ENCODE measurements at places on chromosomes 12 and 14.

DNA sequence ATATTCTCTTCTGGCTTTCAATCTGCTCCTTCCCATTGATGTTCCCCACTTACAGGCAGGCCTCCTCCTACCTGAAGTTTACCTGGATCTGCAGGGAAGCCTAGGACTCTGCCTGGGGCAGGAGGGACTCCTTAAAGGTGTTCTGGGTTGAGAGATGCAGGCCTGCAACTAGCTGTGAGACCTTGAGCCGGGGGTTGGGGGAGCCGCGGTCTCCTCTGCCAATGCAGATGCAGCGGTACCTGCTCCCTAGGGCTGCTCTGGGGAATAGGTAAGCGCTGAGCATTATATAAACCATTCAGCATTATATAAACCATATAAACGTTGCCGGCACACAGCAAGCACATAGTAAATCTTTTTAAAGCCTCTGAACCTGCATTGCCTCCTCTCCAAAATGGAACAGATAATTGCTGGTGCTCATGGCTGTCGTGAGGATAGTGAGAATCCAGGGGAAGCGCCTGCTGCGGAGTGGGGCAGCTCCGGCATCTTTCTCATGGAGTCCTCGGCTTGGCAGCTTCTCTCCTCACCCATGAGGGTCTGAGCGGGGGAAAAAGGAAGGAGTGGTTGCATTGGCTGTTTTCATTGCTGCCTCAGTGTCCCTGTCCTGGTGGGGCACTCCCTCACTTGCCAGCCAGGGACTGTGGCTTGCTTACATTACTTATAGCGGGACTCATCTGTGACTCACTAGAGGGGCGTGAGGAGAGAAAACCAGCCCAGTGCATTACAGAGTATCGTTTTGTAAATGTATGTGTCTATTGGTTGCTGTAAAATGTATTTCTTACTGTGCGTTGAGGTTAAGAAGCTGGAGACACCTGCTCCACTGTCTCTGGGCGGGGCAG is 12.5 kb upstream of the KRT80 start:
- H3K4me1 ChIP-seq, result no peaks in the 10 kb centered on the region
- DNase-seq, result no peak
- H3K36me3 ChIP-seq, result no peaks in the 10 kb centered on the region
- no peak overlapping the region for H3K27ac ChIP-seq
- H3K4me3 ChIP-seq, result no peak overlapping the region
- H3K27me3 ChIP-seq, result no peaks in the 10 kb centered on the region

GRCh38 chr12:123364532-123365024 is at the start of gene SBNO1:
Gene SBNO1 (minus strand): TSS chr12:123364847. CDS start chr12:123350441, 14,406 bp downstream.
- peak within 1 kb of the TSS; percentile 90 for H3K27ac ChIP-seq
- no peaks in the 10 kb centered on the region for H3K36me3 ChIP-seq
- H3K4me3 ChIP-seq, result peak within 1 kb of the TSS; percentile 97
- peak; percentile 88 for DNase-seq
- H3K27me3 ChIP-seq, result no peaks in the 10 kb centered on the region
- H3K4me1 ChIP-seq, result peaks cover 15% of the 10 kb centered on the region

- no peaks in the 10 kb centered on the region for H3K4me1 ChIP-seq
- H3K27ac ChIP-seq, result peak overlapping the region; percentile 90
- no peaks in the 10 kb centered on the region for H3K27me3 ChIP-seq
- peak overlapping the region; percentile 79 for H3K4me3 ChIP-seq
- no peaks in the 10 kb centered on the region for H3K36me3 ChIP-seq
- DNase-seq, result peak; percentile 79
Measured at GRCh38 chr12:49741882-49742620, 694 bp downstream of the TMBIM6 start.

DNA sequence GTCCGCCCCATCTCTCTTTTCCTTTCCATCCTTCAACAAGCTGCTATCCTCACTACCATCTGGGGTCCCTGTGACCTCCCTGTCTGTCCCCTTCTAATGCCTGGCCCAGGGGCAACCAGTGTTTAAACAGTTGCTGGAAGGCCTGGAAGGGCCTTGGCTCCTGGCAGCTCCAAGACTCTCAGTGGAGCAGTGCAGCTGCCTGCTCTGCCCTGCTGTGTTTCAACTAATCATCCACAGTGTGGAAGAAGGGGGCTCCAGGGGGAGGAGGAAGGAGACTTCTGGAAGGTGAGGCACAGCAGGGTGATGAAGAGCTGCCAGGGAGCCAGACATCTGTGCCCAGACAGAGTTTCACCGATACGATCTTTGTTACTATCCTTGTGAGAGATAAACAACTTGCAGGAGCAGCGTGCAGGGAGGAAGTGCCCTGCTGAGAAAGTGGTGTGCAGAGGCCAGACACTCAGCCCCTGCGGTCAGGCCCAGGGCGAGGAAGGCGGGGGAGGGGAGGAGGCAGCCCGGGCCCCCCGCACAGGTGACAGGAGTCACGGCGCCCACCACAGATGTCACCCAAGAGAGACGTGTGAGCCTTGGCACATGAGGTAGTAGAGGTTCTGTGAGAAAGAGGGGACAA is 1061.8 kb downstream of the BCL11B start:
- no peak overlapping the region for H3K27ac ChIP-seq
- H3K4me1 ChIP-seq, result no peaks in the 10 kb centered on the region
- no peak for DNase-seq
- H3K27me3 ChIP-seq, result no peaks in the 10 kb centered on the region
- no peaks in the 10 kb centered on the region for H3K36me3 ChIP-seq
- H3K4me3 ChIP-seq, result no peak overlapping the region

- no peaks in the 10 kb centered on the region for H3K27me3 ChIP-seq
- H3K27ac ChIP-seq, result no peak overlapping the region
- peaks cover 13% of the 10 kb centered on the region for H3K36me3 ChIP-seq
- DNase-seq, result peak; percentile 24
Measured at GRCh38 chr12:50715174-50715573, 48.7 kb upstream of the ATF1 start.

- H3K4me3 ChIP-seq, result no peak overlapping the region
- no peaks in the 10 kb centered on the region for H3K4me1 ChIP-seq
- no peaks in the 10 kb centered on the region for H3K36me3 ChIP-seq
Measured at GRCh38 chr12:132175496-132176384, 31.5 kb downstream of the NOC4L start.

DNA sequence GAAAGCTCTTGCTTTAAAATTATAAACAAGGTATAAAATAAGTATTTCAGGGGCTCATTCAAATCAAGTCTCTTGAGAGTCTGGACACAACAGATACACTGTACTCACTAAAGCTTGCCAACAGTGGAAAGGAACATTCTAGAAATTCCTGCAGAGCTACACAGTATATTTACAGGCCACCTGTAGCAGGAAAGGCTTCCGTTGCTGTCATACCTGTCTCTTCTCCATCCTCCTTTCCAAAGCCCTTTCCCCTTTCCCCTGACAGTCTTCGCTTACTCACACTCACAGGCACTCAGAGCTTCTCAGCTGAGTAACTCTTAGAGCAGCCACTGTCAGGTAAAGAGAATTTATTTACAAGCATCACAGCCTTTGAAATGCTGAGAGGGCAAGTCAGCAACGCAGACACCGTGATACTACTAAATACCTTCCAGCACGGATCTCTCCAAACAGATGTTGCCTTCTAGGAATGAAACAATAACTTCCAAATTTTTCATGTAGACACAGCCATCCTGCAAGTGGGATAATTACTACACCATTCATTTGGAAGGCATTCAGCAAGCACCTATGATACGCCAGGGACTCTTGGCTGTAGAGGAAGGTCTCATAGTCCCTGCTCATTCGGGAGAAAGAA is 167.9 kb downstream of the FOXN3 start:
- H3K36me3 ChIP-seq, result no peaks in the 10 kb centered on the region
- H3K4me1 ChIP-seq, result peaks cover 18% of the 10 kb centered on the region
- H3K27ac ChIP-seq, result no peak overlapping the region
- no peak overlapping the region for H3K4me3 ChIP-seq
- DNase-seq, result no peak

- H3K4me1 ChIP-seq, result no peaks in the 10 kb centered on the region
- DNase-seq, result no peak
- no peak overlapping the region for H3K4me3 ChIP-seq
- no peaks in the 10 kb centered on the region for H3K36me3 ChIP-seq
- no peak overlapping the region for H3K27ac ChIP-seq
Measured at GRCh38 chr12:26255893-26256645, 60.7 kb downstream of the SSPN start.

DNA sequence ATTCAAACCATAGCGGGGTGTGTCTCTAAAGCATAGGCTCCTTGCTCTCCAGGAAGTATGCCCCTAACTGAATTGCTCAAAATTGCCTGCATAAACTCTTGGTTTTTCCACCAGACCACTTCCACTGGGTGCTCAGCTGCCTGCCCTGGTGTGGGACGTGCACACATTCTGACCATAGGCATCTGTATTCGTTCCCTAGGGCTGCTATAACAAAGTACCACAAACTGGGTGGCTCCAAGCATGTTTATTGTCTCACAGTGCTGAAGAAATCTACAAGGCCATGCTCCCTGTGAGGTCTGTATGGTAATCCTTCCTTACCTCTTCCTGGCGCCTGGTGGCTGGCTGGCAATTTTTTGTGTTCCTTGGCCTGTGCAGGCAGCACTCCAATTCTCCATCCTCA is 16.4 kb upstream of the GALNT6 start:
- H3K4me3 ChIP-seq, result no peak overlapping the region
- no peaks in the 10 kb centered on the region for H3K27me3 ChIP-seq
- H3K27ac ChIP-seq, result no peak overlapping the region
- no peaks in the 10 kb centered on the region for H3K36me3 ChIP-seq
- no peaks in the 10 kb centered on the region for H3K4me1 ChIP-seq
- DNase-seq, result no peak
